ENCODE measurements at places on chromosomes 13 and 19.

DNA sequence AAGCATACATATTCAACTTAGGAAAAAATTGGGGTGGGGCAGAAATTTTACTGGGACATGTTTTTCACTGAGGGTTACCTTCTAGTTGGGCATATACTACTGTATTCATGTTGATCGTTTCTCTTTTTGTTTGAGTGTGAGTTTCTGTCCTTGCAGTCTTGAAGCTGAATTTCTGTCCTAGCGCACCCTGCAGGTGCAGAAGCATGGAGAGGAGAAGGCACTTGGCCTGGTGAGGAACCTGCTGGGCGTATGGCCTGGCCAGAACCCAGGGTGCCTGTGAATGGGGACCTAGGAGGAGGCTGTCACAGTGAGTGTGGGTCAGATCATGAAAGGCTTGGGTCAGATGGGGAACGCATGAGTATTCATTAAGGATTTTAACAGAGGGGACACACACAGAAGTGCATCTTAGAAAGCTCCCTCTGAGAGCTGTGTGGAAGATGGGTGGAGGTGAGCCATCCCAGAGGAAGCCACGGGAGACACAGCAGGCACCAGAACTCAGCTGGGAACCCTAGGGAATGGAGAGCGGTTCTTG, 36.8 kb downstream of the SERP2 start:
- no peak for DNase-seq

GRCh38 chr19:7662657-7663056, 6.2 kb upstream of the RETN start:
- DNase-seq, result no peak

GRCh38 chr13:96450326-96451020, 360.6 kb downstream of the HS6ST3 start:
- no peak for DNase-seq

DNA sequence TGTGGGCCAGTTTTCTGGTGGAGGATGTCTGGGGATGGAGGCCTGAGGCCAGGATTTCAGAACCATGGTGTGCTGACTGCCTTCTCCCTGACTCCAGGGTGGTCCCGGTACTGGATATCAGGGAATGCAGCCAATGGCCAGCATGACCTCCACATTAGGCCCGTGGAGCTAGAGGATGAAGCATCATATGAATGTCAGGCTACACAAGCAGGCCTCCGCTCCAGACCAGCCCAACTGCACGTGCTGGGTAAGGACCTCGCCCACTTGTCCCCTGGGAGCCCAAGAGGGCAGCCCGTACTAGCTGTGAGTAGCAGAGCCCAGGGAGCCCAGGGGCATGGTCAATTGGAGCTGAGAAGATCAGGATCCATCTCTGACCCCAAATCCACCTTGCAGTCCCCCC, 1.6 kb downstream of the KIRREL2 start:
- no peak for DNase-seq

DNA sequence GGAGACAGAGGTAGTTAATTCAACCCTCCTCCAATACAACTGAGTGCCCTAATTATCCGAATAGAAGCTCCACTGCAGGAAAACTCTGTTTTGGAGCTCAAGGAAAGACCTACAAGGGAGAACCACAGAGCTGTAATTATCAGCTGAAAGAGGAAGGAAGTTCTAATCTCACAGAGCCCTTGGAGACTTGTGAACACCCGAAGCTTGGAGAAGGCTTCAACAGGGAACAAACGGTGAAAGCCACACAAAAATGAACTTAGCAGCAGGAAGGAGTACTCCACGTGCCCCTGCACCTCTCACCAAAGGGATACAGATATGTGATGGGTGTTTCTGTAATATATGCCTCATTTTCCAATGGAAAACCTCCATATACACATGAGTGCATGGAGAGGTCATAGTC, 61.1 kb downstream of the IRS2 start:
- DNase-seq, result no peak

- no peak for DNase-seq
These were observed 15.3 kb upstream of the SPATA13 start for GRCh38 chr13:24145240-24145639.

- peak; percentile 65 for DNase-seq
These were observed 14.6 kb downstream of the ATP7B start for GRCh38 chr13:51996641-51997040.

GRCh38 chr13:49165798-49166752, 54.1 kb upstream of the MLNR start:
- DNase-seq, result no peak

GRCh38 chr19:7852851-7853769, 21.1 kb downstream of the PRR36 start:
- peak; percentile 64 for DNase-seq

- no peak for DNase-seq
These were observed 96.7 kb upstream of the DIAPH3 start for GRCh38 chr13:60260440-60260839.

DNA sequence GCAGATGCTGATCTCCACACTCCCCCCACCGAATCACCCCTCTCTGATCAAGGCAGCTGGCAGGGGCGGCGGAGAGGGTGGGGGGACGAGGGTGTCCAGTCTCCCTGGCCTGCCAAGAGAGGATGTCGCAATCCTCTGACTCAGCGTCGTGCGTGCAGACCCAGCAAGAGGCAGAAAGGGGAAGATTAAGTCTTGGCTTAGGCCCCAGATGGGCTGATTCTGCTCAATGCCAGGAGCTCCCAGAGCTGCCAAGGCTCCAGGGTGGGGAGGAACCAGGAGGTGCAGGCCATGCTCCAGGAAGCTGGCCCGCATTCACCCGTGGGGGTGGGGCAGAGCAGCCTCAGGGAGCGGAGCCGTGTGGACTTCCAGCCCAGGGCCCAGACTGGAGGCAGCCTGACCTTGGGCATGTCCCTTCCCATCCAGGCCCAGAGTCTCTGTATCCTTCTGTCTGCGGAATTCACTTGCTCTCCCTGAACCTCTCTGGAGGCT, 6.6 kb upstream of the BCL3 start:
- DNase-seq, result peak; percentile 55

- no peak for DNase-seq
These were observed 54.6 kb downstream of the SPATA13 start for GRCh38 chr13:24215126-24215525.

- DNase-seq, result peak; percentile 69
These were observed 16.1 kb upstream of the ABCC4 start for GRCh38 chr13:95317039-95317989.

DNA sequence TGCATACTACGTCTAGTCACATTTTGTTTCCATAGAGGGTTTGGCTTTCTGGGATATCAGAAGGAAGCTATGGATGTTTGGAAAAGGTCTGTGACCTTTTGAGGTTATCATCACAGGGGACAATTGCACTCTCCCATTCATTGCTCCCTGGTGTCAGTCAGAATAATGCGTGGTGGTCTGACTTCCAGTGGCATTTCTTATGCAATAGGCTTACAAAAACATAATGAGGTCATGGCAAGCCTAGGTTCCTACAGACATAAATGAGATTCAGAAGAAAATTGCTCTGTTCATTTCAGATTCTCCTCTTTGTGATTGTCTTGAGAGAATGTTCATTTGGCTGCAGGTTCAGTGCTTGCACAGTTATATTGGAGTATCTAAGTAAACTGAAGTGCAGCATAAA, 54.6 kb downstream of the ARHGAP35 start:
- DNase-seq, result no peak

- DNase-seq, result peak; percentile 17
These were observed at the start of gene PTPRS for GRCh38 chr19:5340637-5341447. Gene PTPRS, minus strand, starts transcription at chr19:5340812. Its CDS starts 54,672 bp downstream, at chr19:5286140.
